A673 (cell line): ENCODE measurements at places on chromosomes 2 and 18.

- DNase-seq: no peak
Observed at GRCh38 chr2:144326825-144327224, 193.1 kb downstream of the ZEB2 start.

GRCh38 chr18:80086281-80086680 lies 22.8 kb upstream of the ADNP2 start:
- no peak for DNase-seq

GRCh38 chr2:220014961-220015360 lies 387.5 kb downstream of the SLC4A3 start:
- DNase-seq: no peak

DNA sequence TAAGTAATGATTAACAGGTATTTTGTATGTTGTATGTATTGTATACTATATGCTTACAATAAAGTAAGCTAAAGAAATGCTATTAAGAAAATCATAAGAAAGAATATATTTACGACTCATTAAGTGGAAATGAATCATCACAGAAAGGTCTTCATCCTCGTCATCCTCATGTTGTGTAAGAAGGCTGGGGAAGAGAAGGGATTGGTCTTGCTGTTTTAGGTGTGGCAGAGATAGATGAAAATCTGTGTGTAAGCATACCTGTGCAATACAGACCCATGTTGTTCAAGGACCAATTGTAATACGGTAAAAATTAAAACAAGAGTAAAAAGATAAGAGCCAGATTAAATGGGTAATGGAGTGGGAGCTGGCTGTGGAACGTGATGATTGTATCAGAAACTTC lies 16.6 kb downstream of the SLC35F5 start:
- no peak for DNase-seq

GRCh38 chr2:155663265-155663664 lies 669.3 kb downstream of the NR4A2 start:
- DNase-seq: no peak

- no peak for DNase-seq
Observed at GRCh38 chr2:42076357-42077225, 28.8 kb downstream of the PKDCC start.

- DNase-seq: no peak
Observed at GRCh38 chr2:23589739-23590138, 204.8 kb downstream of the KLHL29 start.

GRCh38 chr2:168348076-168348475 lies 100.7 kb upstream of the STK39 start:
- peak; percentile 58 for DNase-seq

- no peak for DNase-seq
Observed at GRCh38 chr2:18548621-18549020, 11.8 kb downstream of the RDH14 start.

DNA sequence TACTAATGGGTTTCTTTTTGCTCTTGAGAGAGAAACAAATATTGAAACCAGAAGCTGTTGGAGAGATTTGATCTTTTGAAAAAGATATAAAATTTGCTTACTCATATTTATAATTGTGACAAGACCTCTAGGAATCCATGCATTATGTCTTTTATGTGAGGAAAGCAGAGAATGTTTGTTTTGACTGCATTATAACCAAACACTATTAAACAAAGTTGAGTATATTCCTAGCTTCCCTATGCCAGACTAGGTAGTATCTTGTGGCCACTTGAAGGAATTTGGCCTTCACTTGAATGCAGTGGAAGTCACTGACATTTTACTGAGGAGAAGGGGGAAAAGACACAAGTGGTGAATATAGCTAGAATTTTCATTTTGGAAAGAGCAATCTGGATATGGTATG lies 521.8 kb upstream of the ZEB2 start:
- DNase-seq: no peak

- no peak for DNase-seq
Observed at GRCh38 chr2:156933645-156934225, 323.8 kb upstream of the GALNT5 start.

DNA sequence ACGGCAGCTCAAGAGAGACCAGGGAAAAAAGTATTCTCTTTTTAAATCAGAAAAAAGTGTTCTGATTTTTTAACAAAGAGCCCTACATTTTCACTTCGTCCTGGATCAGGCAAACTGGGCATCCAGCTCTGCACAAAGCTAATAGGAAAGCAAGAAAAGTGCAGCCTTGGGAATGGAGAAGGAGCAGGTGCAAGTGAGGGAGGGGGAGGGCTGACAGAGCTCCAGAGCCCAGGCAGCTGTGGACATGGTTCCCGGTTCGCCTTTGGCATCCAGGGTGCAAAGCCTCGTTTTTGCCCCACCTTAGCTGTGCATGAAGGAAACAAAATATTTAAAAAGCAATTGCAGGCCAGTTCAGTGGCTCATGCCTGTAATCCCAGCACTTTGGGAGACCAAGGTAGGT lies 82.2 kb downstream of the FAM124B start:
- DNase-seq: no peak

- DNase-seq: peak; percentile 85
Observed at GRCh38 chr18:3998698-3999333, 456.3 kb downstream of the DLGAP1 start.

DNA sequence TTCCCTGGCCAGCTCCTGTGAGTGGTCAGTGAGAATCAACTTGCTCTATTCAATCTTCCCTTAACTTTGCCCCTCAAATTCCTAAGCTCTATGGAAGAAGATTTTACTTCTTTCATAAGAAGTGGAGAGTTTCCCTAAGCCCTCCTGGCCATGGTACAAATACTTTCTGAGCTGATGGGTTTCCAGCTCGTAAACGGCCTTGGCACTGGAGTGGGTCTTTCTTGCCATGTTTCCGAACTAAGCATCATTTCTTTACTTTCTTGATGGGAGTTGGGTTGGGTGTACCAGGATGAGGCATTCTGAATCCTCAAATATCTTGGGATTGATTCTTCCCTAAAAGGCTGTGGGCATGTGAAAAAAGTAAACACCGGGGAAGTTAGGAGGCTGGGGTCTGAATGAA lies 72.5 kb downstream of the ACKR3 start:
- no peak for DNase-seq

DNA sequence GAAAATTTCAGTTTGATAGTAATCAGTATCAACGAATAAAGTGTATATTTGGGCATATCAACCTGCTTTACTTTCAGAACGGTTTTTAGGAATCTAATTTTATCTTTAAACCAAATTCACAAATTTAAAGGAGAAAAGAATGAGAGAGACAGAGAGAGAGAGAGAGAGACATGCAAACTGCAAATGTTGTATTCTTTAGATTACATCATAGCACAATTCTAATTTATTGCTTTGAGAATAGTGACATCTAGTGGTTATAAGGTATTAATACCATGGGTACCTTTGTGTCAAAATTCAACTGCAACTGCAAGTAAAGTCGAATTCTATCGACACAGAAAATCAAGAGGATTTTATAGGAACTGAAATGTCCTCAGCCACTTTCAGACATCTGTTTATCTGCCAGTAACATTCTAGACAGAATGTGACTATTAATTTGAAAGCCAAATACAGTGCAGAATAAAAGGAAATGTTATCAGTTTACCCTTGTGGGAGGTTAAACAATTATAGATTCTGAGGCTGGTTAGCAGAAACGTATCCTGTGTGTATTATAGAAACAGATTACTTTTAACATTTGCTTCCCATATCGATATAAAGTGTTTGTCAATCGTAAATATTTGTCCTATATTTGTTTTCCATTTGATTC lies 529.8 kb upstream of the VRK2 start:
- DNase-seq: peak; percentile 74
